Spleen (tissue), 13 donors: ENCODE measurements at places on chromosomes 5 and 9. TPM values are rescaled to one million over a fixed set of nuclear protein-coding genes. Genes with fewer than 3 reads are reported as not detected.

- DNase-seq, result no peak
- H3K36me3 ChIP-seq, result no peaks in the 10 kb centered on the region
- no peak overlapping the region for H3K4me3 ChIP-seq
- no peak overlapping the region for H3K27ac ChIP-seq
These were observed 407.7 kb downstream of the SPOCK1 start for GRCh38 chr5:137091472-137091871.

GRCh38 chr9:135034106-135034505 lies 53.4 kb upstream of the OLFM1 start:
- DNase-seq, result no peak
- no peaks in the 10 kb centered on the region for H3K4me1 ChIP-seq
- H3K27me3 ChIP-seq, result no peaks in the 10 kb centered on the region
- H3K27ac ChIP-seq, result no peak overlapping the region
- no peak overlapping the region for H3K4me3 ChIP-seq
- H3K36me3 ChIP-seq, result no peaks in the 10 kb centered on the region

- H3K36me3 ChIP-seq, result no peaks in the 10 kb centered on the region
- DNase-seq, result no peak
- H3K4me3 ChIP-seq, result no peak overlapping the region
- no peaks in the 10 kb centered on the region for H3K4me1 ChIP-seq
- no peak overlapping the region for H3K27ac ChIP-seq
These were observed 17.3 kb downstream of the RECK start for GRCh38 chr9:36053971-36054370.

- no peak for DNase-seq
- peaks cover 10% of the 10 kb centered on the region for H3K4me1 ChIP-seq
- no peak overlapping the region for H3K27ac ChIP-seq
- H3K4me3 ChIP-seq, result no peak overlapping the region
- no peaks in the 10 kb centered on the region for H3K36me3 ChIP-seq
- H3K27me3 ChIP-seq, result no peaks in the 10 kb centered on the region
These were observed 49.3 kb downstream of the ZFAND5 start for GRCh38 chr9:72315510-72316311.

DNA sequence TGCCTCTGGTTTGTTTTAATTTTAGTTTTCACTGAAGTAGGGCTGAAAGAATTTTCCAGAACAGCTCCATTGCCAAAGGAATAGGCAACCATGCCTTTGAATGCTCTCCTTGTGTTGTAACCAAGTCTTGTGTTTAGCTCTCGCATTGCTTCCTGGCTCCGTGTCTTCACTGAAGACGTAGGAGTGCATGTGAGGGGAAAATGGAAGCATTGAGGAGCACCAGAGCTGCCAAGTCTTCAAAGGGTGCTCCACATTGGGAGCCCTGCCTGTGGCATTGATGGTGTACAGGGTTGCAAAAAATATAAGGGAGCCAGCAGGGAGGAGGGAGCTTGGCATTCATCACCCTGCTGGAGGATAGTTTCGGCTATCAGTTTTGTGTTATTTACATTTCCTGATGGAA lies 86.6 kb downstream of the NTRK2 start:
- DNase-seq, result no peak
- no peaks in the 10 kb centered on the region for H3K4me1 ChIP-seq
- no peaks in the 10 kb centered on the region for H3K27me3 ChIP-seq
- no peak overlapping the region for H3K4me3 ChIP-seq
- H3K27ac ChIP-seq, result no peak overlapping the region

DNA sequence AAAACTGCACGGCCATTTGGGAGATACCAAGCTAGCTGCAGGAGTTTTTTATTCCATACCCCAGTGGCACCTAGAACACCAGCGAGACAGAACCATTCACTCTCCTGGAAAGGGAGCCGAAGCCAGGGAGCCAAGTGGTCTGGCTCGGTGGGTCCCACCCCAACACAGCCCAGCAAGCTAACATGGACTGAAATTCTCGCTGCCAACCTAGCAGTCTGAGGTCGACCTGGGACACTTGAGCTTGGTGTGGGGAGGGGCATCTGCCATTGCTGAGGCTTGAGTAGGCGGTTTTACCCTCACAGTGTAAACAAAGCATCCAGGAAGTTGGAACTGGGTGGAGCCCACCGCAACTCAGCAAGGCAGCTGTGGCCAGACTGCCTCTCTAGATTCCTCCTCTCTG lies 108.9 kb upstream of the CHD1 start:
- H3K27me3 ChIP-seq, result no peaks in the 10 kb centered on the region
- DNase-seq, result peak; percentile 88
- no peak overlapping the region for H3K27ac ChIP-seq
- H3K4me1 ChIP-seq, result peaks cover 33% of the 10 kb centered on the region
- no peak overlapping the region for H3K4me3 ChIP-seq

DNA sequence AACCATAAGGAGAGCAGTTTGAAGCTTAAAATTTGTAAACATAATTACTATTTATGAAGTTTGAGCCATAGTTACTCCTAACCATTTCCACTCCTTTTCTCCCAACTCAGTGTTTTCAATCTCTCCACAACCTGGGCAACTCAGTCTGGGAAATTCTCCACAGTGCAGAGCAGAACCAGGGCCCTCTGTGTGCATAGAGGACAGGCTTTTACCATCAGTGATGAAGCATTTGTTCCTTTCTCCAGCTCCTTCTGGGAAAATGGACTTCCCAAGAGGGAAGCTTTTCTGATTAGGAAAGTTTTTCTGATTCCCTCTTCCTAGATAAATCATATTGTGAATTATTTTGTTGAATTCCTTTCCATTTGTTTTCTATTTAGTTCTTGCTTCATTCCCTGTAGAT lies 132.3 kb upstream of the MPDZ start:
- H3K27me3 ChIP-seq, result no peaks in the 10 kb centered on the region
- H3K27ac ChIP-seq, result no peak overlapping the region
- H3K36me3 ChIP-seq, result no peaks in the 10 kb centered on the region
- DNase-seq, result no peak
- H3K4me3 ChIP-seq, result no peak overlapping the region
- no peaks in the 10 kb centered on the region for H3K4me1 ChIP-seq

- no peaks in the 10 kb centered on the region for H3K36me3 ChIP-seq
- no peak overlapping the region for H3K4me3 ChIP-seq
- H3K27me3 ChIP-seq, result no peaks in the 10 kb centered on the region
- no peaks in the 10 kb centered on the region for H3K4me1 ChIP-seq
- no peak overlapping the region for H3K27ac ChIP-seq
These were observed 9.7 kb downstream of the SH3TC2 start for GRCh38 chr5:149053072-149053695.

DNA sequence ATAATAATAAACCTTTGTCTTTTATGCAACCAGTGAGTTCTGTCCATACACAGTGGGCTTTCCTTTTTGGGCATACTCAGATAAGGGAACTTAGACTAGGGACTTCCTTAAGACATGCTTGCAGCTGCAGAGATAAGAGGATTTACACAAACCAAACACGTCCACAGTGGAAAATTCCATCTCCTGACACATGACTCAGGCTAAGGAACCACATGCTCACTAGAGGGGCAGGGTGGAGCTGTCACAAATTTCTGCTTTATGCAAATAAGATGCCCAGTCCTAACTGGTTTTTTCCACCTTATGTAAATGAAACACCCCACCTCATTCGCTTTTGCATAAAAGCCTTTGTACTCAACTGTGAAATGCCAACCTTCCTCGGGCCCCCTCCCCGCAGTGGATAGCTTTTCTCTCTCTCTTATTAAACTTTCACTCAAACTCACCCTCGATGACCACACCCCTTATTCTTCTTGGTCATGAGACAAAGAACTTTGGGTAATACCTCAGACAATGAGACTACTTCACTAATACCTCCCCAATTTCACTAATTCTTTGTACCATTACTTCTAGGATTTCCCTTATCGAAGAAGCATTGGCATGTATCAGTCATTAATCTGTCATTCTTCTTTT lies 170.3 kb upstream of the FTMT start:
- no peak overlapping the region for H3K27ac ChIP-seq
- no peaks in the 10 kb centered on the region for H3K4me1 ChIP-seq
- H3K36me3 ChIP-seq, result no peaks in the 10 kb centered on the region
- no peaks in the 10 kb centered on the region for H3K27me3 ChIP-seq
- no peak overlapping the region for H3K4me3 ChIP-seq
- DNase-seq, result no peak

DNA sequence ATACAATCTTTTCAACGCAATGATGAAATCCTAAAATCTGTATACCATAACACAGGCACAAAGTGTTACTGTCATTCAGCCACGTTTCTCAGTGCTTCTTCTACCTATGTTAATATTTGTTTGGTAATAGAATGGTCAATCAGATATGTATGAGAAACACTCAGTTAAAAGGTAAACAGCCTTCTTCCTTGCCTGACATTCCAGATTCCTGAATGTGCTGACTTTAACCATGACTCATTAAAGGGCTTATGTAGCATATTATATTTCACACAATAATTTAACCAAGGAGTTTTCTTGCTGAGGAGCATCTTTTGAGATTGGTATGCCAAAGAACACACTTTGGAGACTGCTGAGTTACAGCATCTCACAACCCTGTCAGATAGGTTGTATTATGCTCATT lies 187.6 kb downstream of the CETN3 start:
- no peak overlapping the region for H3K27ac ChIP-seq
- no peak for DNase-seq
- no peaks in the 10 kb centered on the region for H3K4me1 ChIP-seq
- H3K36me3 ChIP-seq, result no peaks in the 10 kb centered on the region

DNA sequence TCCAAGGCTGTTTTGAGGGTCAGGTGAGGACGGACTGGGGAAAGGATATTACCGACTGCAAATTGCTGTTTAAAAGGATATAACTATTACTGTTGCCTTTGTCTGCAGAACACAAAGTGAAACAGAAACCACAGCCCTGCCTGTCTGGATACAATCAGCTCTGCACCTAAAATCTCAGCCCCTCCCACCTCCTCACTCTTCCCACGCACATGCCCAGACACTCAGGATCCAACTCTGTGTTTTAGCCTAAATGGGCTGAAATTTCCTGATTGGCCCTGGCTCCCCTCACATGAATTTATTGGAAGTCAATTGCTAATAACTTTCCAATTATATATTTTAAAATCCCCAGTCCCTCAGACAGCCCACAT lies 176.3 kb upstream of the PPP1R26 start:
- no peaks in the 10 kb centered on the region for H3K4me1 ChIP-seq
- no peak overlapping the region for H3K4me3 ChIP-seq
- H3K27ac ChIP-seq, result no peak overlapping the region
- DNase-seq, result no peak

DNA sequence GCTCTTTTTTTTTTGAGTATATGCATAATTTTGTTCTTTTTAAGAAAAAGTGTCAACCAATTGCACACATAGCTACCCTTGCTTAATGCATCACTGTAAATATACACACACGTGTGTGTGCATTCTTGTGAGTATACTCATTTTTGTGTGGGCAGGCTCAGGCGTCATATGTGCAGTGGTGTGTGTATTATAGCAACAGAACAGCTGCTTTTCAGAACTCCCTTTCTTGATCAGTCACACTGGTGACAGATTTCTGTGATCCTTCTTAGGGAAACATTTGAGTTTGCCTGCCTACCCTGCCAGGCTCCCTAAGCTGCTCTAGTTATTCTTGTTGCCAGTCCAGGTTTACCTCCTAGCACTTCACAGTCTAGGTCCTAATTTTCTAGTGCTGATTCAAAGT lies 287.0 kb upstream of the SEMA6A start:
- no peaks in the 10 kb centered on the region for H3K27me3 ChIP-seq
- no peak overlapping the region for H3K27ac ChIP-seq
- no peaks in the 10 kb centered on the region for H3K36me3 ChIP-seq
- no peaks in the 10 kb centered on the region for H3K4me1 ChIP-seq
- DNase-seq, result no peak

- no peaks in the 10 kb centered on the region for H3K27me3 ChIP-seq
- H3K27ac ChIP-seq, result no peak overlapping the region
- no peak for DNase-seq
- no peaks in the 10 kb centered on the region for H3K4me1 ChIP-seq
- no peak overlapping the region for H3K4me3 ChIP-seq
- no peaks in the 10 kb centered on the region for H3K36me3 ChIP-seq
These were observed 110.9 kb downstream of the GRIA1 start for GRCh38 chr5:153601377-153601776.

GRCh38 chr9:84862810-84863287 lies 193.3 kb downstream of the NTRK2 start:
- DNase-seq, result no peak
- no peaks in the 10 kb centered on the region for H3K27me3 ChIP-seq
- H3K27ac ChIP-seq, result no peak overlapping the region
- no peaks in the 10 kb centered on the region for H3K36me3 ChIP-seq
- H3K4me1 ChIP-seq, result no peaks in the 10 kb centered on the region

DNA sequence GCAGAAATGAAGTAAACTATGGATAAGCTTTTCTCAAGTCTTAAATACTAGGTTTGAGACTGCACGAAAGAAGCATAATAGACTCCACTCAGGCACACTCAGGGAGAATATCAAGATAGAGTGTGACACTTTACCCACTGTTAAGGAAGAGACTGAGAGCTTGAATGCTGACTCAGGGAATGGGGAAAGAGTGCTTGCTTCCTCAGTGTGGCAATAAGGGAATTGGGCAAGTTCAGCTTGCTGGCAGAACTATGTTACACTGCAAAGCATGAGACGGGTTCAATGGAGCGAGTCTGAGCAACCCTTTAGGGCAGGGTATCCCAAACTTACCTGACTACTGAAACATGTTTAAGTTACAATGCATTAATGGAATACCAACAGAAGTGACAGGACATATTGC lies 237.7 kb upstream of the MEF2C start:
- H3K4me3 ChIP-seq, result no peak overlapping the region
- H3K4me1 ChIP-seq, result no peaks in the 10 kb centered on the region
- no peaks in the 10 kb centered on the region for H3K36me3 ChIP-seq

DNA sequence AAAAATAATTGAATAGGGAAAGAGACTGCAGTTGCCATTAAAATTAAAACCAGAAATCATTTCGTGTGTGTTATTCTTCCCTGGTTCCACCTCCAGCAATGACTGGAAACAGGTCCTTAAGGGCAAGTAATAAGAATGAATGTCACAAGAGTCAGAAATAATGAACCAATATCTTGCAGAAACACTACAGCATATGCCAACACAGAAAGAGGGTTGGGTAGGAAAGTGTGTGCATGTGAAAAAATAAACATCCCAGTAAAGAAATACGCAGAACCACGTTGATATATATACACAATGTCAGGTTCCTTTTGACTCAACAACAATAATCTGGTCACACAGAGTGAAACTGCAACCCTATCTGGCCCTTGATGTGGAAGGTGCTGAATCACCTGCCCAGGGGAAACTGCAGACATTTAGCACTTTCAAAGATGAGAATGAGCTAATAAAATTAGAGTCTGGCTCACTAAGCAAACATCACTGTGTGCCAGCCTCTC lies 15.0 kb downstream of the HMHB1 start:
- H3K27ac ChIP-seq, result no peak overlapping the region
- H3K36me3 ChIP-seq, result no peaks in the 10 kb centered on the region
- H3K4me3 ChIP-seq, result no peak overlapping the region
- H3K27me3 ChIP-seq, result no peaks in the 10 kb centered on the region

- H3K36me3 ChIP-seq, result no peaks in the 10 kb centered on the region
- no peaks in the 10 kb centered on the region for H3K4me1 ChIP-seq
- H3K27me3 ChIP-seq, result no peaks in the 10 kb centered on the region
- H3K27ac ChIP-seq, result no peak overlapping the region
- DNase-seq, result no peak
These were observed 164.1 kb upstream of the MRPS30 start for GRCh38 chr5:44644628-44645027.

Gene POLE3
- 45.6 TPM for polyA plus RNA-seq

Gene TARS1
- polyA plus RNA-seq, result 45.5 TPM

Gene OR1J2
- not detected for polyA plus RNA-seq

Gene SNX2
- polyA plus RNA-seq, result 96.0 TPM

Gene PFDN1
- 77.9 TPM for polyA plus RNA-seq

Gene MLANA
- polyA plus RNA-seq, result not detected

Gene HSPB3
- 0.67 TPM for polyA plus RNA-seq

Gene PCDHB11
- polyA plus RNA-seq, result 0.14 TPM

Gene PCSK5
- 0.70 TPM for polyA plus RNA-seq

Gene RGMB
- 2.1 TPM for polyA plus RNA-seq

Gene TAF11L13
- not detected for polyA plus RNA-seq

Gene MAP3K1
- 27.6 TPM for polyA plus RNA-seq
